ENCODE measurements at places on chromosomes 7 and 10. TPM values are rescaled to one million over a fixed set of nuclear protein-coding genes. Genes with fewer than 3 reads are reported as not detected.

WIPF3 gene
- total RNA-seq, result 2.1 TPM

CPA5 gene
- not detected for total RNA-seq

SCIN gene
- total RNA-seq, result 4.2 TPM

CNNM1 gene
- 0.30 TPM for total RNA-seq

GSTO2 gene
- 3.5 TPM for total RNA-seq

AFAP1L2 gene
- 19.3 TPM for total RNA-seq

GRCh38 chr7:151430391-151431205 lies 9.3 kb downstream of the CRYGN start:
- no peaks in the 10 kb centered on the region for H3K27me3 ChIP-seq
- H3K36me3 ChIP-seq, result no peaks in the 10 kb centered on the region
- no peaks in the 10 kb centered on the region for H3K4me1 ChIP-seq

- no peaks in the 10 kb centered on the region for H3K4me1 ChIP-seq
- no peaks in the 10 kb centered on the region for H3K36me3 ChIP-seq
- H3K27ac ChIP-seq, result no peak within 1 kb of the TSS
- H3K27me3 ChIP-seq, result no peaks in the 10 kb centered on the region
Observed at GRCh38 chr7:121328508-121329190, at the start of gene WNT16. WNT16 (plus strand) TSS chr7:121329000; CDS start chr7:121329293, 293 bp downstream.

DNA sequence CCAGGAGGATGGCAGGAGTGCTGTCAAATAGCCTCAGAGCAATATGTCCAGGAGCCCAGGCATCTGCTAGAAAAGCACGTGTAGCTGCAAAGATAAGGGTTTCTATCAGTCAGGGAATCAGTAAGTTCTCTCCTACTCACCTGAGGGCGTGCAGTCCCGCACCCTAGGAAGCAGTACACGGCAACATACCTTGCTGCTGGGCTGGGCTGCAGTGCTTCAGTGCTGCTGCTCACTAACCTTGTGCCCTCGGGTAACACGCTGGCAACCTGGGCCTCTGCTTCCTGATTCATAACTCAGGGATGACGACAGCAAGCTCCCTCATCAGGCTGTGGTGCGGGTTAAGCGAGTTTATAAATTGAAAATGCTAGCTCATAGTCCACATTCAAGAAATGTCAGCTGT lies 29.5 kb upstream of the CCNY start:
- H3K4me3 ChIP-seq, result no peak overlapping the region
- H3K27ac ChIP-seq, result no peak overlapping the region
- no peaks in the 10 kb centered on the region for H3K27me3 ChIP-seq
- H3K4me1 ChIP-seq, result no peaks in the 10 kb centered on the region

GRCh38 chr10:75244487-75245353 lies 9.0 kb upstream of the COMTD1 start:
- H3K4me3 ChIP-seq, result no peak overlapping the region
- DNase-seq, result no peak
- H3K27ac ChIP-seq, result no peak overlapping the region
- H3K27me3 ChIP-seq, result no peaks in the 10 kb centered on the region

DNA sequence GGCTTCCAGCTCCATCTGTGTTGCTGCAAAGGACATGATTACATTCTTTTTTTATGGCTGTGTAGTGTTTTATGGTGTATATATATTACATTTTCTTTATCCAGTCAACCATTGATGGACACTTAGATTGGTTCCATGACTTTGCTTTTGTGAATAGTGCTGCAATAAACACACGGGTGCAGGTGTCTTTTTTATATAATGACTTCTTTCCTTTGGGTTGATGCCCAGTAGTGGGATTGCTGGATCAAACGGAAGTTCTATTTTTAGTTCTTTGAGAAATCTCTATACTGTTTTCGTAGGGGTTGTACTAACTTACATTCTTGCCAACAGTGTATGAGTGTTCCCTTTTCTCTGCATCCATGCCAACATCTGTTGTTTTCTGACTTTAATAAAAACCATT lies 189.7 kb downstream of the ACTR3B start:
- no peaks in the 10 kb centered on the region for H3K36me3 ChIP-seq
- no peak overlapping the region for H3K4me3 ChIP-seq
- H3K27ac ChIP-seq, result no peak overlapping the region
- H3K4me1 ChIP-seq, result no peaks in the 10 kb centered on the region
- H3K27me3 ChIP-seq, result no peaks in the 10 kb centered on the region

DNA sequence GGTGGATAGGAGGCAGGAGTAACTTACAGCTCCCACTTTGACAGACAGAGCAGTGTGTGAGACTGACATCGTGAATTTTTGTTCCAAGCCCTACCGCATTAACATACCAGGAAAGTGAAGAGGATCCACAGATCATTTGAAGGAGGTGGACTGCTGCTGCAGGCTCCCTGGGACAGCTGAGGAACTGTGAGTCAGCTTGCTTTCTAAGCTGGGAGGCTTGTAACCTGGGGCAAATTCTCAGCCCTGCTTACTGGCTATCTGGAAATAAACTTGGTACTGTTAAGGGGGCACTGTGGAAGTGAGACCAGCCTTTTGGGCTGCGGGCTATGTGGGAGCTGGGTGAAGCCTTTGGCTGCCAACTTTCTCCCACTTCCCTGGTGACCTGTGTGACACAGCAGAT lies 1202.5 kb downstream of the DNAJB9 start:
- H3K36me3 ChIP-seq, result no peaks in the 10 kb centered on the region
- no peaks in the 10 kb centered on the region for H3K27me3 ChIP-seq
- H3K27ac ChIP-seq, result no peak overlapping the region
- H3K4me3 ChIP-seq, result no peak overlapping the region
- DNase-seq, result no peak
- H3K4me1 ChIP-seq, result no peaks in the 10 kb centered on the region

GRCh38 chr7:28269700-28270361 lies 89.2 kb upstream of the JAZF1 start:
- H3K27me3 ChIP-seq, result no peaks in the 10 kb centered on the region
- no peaks in the 10 kb centered on the region for H3K4me1 ChIP-seq
- no peak overlapping the region for H3K4me3 ChIP-seq

DNA sequence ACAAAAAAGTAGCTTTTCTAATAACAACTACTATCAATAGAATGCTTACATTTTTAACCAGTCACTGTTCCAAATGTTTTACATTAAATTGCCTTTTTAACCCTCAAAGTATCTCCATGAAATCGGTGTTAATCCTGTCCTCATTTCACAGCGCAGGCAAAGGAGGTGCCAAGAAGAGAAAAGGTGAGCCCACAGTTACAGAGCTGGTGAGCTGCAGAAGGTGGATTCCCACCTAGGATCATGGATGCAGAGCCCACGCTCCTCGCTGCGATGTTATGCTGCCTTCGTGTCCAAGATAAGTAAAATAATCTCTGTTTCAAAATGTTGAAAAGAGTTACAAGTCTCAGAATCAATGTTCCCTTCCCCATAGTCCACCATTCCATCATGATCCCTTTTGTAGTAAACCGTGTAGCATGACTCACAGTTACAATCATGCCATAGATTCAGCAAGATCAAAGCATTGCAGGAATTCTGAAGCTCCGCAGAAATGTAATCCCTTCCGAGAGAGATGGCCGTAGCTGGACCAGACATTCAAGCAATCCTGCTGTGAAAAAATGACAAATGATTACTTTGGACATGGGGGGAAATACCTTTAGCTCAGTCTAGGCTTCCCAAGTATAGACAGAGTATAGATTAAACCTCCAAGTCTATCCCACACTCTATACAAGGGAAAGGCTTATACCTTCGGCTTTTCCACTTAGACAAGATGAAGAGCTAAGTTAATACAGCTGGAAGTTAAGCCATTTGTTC lies 394.7 kb upstream of the AKR1E2 start:
- no peaks in the 10 kb centered on the region for H3K4me1 ChIP-seq
- H3K27me3 ChIP-seq, result no peaks in the 10 kb centered on the region
- no peaks in the 10 kb centered on the region for H3K36me3 ChIP-seq
- H3K4me3 ChIP-seq, result no peak overlapping the region
- DNase-seq, result no peak
- no peak overlapping the region for H3K27ac ChIP-seq

- H3K36me3 ChIP-seq, result no peaks in the 10 kb centered on the region
- no peak overlapping the region for H3K4me3 ChIP-seq
- H3K27me3 ChIP-seq, result no peaks in the 10 kb centered on the region
- DNase-seq, result no peak
- no peak overlapping the region for H3K27ac ChIP-seq
Observed at GRCh38 chr10:129678186-129678585, 211.1 kb downstream of the MGMT start.

DNA sequence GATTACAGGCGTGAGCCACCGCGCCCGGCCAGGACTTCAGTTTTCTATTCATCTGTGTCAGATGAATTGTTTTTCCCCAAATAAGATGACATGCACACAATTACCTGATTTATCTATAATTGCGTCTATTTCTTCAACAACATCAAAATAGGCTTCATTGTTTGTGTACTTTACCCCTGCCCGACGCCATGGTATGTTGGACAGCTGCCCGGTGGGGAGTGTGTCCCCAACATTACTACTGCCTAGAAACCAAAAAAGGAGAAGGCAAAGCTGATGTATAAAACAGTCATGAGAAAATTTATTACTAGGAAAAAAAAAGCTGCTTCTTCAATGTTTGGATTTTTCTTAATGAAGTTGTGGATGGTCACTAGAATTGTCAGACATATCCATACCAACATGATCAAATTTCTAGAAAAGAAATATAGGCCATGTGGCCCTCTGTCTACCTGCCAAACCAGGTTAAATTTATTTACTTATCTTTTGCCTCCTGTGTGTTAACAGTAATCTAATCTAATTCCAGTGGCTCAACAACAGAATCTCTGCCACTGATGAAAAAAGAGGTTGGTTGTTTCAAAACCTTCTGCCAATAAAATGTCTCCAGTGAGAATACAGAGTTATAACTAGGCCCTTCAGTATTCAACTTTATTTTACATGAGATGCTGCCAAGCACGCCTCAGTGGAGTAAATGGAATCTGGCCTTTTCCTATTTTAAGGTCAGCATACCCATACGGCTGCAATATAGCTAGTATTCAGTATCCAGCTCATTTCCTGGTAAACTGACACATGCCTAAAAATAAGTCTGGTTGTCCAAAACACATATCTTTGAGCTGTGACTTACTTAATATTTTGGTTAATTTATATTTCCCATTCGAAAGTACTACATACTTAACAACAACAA lies 16.5 kb downstream of the AP3M1 start:
- H3K27me3 ChIP-seq, result no peaks in the 10 kb centered on the region
- no peak for DNase-seq
- H3K4me1 ChIP-seq, result no peaks in the 10 kb centered on the region
- no peak overlapping the region for H3K27ac ChIP-seq
- H3K36me3 ChIP-seq, result no peaks in the 10 kb centered on the region
